ENCODE measurements at places on chromosomes 16 and 17.

- DNase-seq: no peak
Observed at GRCh38 chr16:80622007-80622406, 81.2 kb downstream of the DYNLRB2 start.

DNA sequence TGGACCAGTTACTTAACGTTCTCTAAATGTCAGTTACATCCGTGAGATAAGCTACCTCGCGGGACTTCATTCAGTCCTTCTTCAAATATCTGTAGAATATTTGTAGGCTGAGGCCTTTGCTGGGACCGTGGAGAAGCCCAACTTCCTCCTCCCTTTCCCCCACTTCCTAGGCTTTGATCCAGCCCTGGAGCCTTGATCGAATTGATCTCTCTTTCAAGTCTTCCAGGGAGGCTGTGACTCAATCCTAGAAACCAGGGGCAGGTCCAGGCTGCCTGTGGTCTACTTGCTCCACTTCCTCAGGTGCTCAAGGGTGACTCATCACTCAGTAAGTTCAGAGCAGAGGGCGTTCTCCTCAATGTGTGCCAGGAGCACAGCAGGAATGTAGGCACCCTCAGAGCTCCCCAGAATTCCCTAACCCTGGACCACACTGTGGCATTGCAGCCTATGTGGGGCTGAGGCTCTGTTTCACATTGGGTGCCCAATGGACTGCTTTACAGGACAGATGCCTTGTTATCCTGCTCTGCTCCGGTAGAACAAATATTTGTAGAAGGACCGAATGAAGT lies 11.2 kb upstream of the CEP20 start:
- no peak for DNase-seq

- no peak for DNase-seq
Observed at GRCh38 chr16:88290850-88291830, 91.6 kb upstream of the ZNF469 start.

DNA sequence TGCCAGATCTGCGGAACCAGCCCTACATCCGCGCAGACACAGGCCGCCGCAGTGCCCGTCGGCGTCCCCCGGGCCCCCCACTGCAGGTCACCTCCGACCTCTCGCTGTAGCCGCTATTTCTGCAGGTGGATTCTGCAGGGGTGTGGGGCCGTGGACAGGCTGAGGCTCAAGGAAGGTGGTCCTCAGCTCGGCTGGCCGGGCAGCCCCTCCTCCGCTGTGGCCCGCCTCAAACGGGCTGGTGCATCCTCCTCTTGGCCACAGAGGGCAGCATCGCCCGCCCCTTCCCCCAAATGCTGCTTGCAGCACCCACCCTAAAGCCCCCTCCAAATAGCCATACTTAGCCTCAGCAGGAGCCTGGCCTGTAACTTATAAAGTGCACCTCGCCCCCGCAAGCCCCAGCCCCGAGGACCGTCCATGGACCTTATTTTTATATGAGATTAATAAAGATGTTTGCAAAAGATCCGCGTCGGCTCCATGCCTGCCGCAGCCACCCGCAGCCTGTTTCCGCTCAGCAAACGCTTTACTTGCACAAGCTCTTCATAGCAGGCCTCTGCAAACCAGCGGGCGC lies 14.9 kb downstream of the SPATA32 start:
- DNase-seq: peak; percentile 27

DNA sequence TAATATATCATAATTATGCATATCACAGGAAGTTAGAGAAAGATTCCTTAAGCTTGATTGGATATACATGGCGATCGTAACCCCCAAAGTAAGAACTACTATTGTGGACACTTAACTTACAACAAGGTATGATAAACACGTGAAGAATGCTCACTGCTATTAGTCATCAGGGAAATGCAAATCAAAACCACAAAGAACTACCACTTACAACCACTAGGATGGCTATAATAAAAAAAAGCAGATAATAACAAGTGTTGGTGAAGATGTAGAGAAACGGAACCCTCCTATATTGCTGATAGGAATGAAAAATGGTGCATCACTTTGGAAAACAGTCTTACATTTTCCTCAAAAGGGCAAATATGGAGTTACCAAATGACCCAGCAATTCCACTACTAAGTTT lies 265.9 kb downstream of the SLC39A11 start:
- DNase-seq: no peak

GRCh38 chr17:48843187-48843900 lies 12.5 kb downstream of the CALCOCO2 start:
- no peak for DNase-seq

DNA sequence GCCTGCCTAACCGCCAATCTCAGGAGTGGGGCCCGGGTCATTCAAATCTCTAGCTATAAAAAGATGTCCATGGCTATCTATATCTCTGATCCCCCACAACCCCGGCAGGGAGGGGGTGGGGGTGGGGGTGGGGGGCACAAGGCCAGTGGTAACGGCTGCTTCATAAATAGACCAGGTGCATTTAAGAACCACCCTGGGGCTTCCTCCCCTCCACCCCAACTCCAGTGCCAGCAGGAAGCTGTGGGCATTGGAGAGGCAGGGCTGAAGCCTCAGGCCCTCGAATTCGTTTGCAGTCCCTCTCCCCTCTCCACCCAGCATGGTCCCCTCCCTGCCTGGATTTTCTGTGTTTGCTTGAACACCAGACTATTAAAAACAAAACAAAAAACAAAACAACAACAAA lies 56.0 kb downstream of the RAP1GAP2 start:
- no peak for DNase-seq

- no peak for DNase-seq
Observed at GRCh38 chr17:59151591-59151990, 3.4 kb downstream of the SKA2 start.
